H9 (cell line): ENCODE measurements at places on chromosomes 11 and 22.

GRCh38 chr11:46669711-46670139 lies 30.7 kb downstream of the ARHGAP1 start:
- peaks cover 68% of the 10 kb centered on the region for H3K36me3 ChIP-seq
- no peaks in the 10 kb centered on the region for H3K27me3 ChIP-seq
- H3K27ac ChIP-seq = no peak overlapping the region
- no peak overlapping the region for H3K4me3 ChIP-seq
- no peak for DNase-seq

DNA sequence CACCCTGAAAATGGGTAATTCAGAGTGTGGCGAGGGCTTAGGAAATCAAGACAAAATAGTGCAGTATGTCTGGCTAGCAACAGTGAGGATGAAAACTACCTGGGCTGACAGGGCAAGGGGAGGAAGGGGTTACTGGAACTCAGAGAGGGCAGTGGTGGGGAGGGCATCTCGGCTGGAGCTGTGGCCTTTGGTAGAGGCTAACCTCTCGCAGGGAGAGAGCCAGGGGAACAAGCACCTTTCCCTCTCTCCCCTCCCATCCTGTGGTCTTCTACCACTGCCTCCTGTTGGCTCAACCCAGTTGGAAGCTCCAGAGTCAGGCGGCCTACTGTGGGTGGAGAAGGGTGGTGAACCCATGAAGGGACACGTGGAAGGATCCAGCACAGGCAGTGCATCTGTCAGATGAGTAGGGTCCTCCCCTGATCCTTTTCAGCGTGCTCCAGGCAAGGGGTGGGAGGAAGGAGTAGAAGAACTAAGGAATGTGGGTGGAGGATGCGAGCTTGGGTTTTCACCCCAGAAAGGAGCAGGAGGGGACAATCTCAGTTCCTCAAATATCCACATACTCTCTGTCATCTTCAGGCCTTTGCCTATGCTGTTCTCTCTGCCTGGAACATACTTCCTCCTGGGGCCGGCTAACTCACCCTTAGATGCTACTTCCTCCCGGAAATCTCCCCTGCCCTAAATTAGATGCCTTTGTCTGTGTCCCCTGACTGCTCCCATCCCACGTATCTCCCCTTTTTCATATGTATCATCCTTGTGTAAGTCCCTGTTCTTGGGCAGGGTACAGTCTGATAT lies 6.2 kb upstream of the KCNE3 start:
- H3K27me3 ChIP-seq = no peaks in the 10 kb centered on the region
- no peaks in the 10 kb centered on the region for H3K36me3 ChIP-seq
- no peak overlapping the region for H3K4me3 ChIP-seq
- no peak overlapping the region for H3K27ac ChIP-seq
- no peaks in the 10 kb centered on the region for H3K4me1 ChIP-seq

DNA sequence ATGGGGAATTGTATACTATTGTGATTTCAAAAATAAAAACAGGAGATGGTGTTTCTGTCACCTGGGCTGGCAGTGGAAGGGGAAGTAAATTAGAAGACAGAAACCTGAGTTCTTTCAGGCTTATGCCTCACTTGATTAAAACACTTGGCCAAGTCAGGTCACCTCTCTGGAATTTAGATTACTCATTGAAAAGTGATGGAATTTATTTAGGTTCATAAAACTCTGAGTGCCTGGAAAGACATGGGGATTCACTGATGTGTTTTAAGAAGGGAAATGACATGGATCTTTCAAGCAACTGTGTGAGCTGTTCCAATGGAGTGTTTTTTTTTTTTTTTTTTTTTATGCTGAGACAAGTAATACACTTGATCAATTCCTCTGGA lies 400.1 kb downstream of the TMEM135 start:
- no peak for DNase-seq
- H3K4me1 ChIP-seq = no peaks in the 10 kb centered on the region
- no peaks in the 10 kb centered on the region for H3K27me3 ChIP-seq
- H3K27ac ChIP-seq = no peak overlapping the region
- no peaks in the 10 kb centered on the region for H3K36me3 ChIP-seq

DNA sequence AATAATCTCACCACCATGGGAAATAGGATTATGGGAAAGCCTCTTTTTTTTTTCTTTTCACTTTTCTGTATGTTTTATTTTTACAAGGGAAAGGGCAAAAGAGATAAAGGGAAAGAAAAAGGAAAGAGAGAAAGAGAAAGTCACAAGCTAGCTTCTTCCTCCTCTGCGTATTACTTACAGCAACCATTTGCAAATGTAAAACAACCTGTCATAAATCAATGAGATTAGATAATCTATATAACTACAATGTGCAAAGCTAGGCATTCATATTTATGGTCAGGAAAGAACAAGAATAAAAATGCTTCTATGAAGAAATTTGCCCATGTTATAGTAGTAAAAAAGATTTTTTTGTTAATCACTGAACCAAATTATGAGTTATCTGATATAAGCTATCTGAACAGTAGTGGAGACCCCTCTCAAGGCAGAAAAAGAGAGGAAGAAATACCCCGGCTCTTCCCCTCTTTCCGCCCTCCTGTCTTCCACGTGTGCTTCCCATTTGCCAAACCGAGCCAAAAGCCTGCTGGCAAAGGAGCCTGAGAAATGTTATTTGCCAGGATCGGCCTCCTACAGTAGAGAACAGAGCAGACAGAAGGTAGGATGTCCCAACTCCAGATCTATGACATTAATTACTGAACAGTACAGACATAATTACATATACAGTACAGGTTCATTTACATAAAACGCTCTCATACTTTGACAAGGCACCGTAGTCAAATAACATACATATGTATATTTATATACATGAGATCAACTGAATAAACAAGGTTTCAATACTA lies 50.2 kb downstream of the ARHGAP32 start:
- no peaks in the 10 kb centered on the region for H3K27me3 ChIP-seq
- H3K27ac ChIP-seq = no peak overlapping the region
- no peak for DNase-seq
